Stimulated activated naive CD8-positive, alpha-beta T cell treated with anti-CD3 and anti-CD28 coated beads, Interleukin-15, Interleukin-2, amounts not matched to agents 100 U/mL and 50 U/mL, for 24 hours (primary cell): ENCODE measurements at places on chromosomes 16 and 17.

- no peak for DNase-seq
Observed at GRCh38 chr17:6752068-6752909, 3.6 kb upstream of the XAF1 start.

DNA sequence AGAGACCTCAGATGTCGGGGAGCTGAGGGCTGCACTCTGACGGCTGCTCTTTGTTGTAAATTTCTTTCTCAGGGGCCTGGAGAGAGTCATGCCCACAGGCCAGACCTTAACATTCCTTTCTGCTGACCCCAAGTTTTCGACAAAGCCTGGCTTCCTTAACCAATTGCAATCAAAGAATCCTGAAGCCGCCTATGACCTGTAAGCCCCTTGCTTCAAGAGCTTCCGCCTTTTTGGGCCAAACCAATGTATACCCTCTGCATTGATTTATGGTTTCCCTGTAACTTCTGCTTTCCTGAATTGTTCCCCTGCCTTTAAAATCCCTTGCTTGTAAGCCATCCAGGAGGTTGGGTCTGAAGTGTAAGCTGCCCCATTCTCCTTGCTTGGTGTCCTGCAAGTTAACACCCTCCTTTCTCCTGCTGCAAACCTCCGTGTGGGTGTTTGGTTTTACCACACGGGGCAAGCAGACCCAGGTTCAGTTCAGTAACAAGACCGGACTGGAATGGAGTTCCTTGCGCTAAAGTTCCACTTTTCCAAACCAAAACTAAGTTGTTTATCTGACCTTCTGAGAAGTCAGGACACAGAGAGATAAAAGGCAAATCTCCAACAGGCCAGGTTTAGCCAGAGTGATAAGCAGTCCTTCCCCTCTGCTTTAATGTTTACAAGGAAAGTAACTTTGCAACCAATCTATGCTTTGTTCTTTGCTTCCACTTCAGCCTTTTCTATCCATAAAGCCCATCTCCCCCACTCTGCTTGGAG, 141.6 kb downstream of the KCNJ12 start:
- DNase-seq = no peak

- no peak for DNase-seq
Observed at GRCh38 chr16:72536723-72537435, 364.9 kb upstream of the PMFBP1 start.

DNA sequence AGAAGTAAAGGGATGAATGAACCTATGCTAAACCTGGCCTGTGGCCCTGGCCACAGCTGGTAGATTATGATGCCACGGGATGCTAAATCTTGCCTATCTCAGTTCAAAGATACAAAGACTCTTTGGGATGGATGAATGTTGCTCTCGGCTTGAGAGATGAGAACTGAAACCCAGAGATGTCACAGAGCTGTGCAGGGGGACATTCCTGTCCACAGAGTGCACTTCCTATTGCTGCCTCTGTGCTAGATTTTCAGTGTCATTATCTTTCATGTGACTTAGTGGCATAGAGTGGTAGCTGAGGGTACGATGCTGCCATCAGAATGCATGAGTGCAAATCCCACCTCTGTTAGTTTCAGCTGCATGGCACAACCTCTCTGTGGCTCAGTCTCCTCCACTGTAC, 2.3 kb upstream of the MT1M start:
- no peak for DNase-seq

DNA sequence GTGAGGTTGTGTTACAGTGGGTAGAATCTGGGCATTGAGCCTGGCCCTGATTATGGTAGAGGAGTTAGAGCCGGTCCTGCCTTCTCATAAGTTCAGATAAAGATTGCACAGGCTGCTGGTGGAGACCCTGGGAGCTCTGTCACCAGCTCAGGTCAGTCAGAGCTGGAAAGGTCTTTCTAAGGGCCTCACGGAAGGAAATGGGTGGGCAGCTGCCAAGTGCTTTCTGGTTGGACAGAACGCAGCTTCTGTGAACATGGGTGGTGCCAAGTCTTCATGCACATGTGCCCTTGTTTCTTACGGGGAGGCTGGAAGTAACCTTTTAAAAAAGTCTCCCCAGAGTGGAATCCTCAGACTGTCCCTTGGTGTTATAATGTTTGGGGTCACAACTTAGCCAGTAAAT, 14.9 kb downstream of the ALKBH5 start:
- no peak for DNase-seq

DNA sequence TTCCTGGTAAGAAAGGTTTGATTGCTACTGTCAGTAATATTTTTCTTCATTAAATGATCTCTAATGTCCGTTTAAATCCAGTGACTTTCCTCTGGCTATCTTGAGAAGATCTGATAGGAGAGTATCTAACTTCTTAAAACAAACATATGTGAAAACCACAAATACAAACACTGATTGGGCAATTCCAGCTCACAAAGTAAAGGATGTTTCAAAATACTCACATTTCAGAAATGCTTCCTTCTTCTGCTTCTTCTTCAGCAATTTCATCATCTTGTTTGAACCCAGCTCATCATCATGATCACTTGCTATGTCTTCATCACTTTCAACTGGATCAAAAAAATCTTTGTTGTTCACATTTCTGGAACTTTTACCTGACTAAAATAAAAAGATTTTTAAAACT, 64.3 kb upstream of the RBL2 start:
- DNase-seq = no peak

DNA sequence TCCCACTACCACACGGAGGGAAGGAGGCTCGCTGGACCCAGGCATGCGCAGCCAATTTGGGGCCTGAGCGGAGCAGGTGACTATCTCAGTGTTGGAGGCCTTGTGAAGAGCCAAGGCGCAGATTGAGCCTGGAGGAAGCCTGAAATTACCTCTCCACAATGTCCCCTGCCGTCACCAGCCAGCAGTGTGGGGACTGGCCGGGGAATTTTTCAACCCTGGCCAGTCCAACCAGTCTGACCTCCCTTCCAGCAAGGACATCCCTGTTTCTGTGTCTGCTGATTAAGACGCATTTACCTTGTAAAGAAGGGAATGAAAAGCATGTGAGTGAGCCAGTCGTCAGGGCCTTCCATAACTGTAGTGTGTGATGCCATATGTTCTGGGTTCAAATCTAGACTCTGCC, 198.1 kb upstream of the IRX3 start:
- no peak for DNase-seq

- no peak for DNase-seq
Observed at GRCh38 chr17:78922816-78923498, 2.2 kb downstream of the TIMP2 start.

- no peak for DNase-seq
Observed at GRCh38 chr17:29581583-29582253, 7.7 kb downstream of the GIT1 start.

- DNase-seq = no peak
Observed at GRCh38 chr17:36593656-36594316, 2.1 kb downstream of the DHRS11 start.
